AG20443 (cell line): ENCODE measurements at places on chromosomes 12 and 14.

DNA sequence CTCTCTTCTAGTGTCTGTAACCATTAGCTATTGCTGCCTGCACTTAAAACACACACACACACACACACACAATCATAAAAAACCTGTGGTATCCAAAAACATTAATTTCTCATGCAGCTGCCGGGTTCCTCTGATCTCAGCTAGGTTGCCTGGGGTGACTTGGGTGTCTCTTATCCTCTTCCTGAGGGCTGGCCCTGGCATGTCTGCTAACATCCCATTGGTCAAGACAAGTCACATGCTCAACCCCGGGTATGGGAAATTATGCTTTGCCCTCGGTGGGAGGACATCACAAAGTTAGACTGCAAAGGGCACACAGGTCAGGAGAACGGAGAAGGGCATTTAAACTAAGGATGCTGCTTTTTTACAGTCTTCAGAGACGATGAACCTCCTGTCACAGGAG is 55.7 kb downstream of the TRPV4 start:
- DNase-seq: peak; percentile 70

GRCh38 chr12:22610131-22610530 is 14.8 kb upstream of the ETNK1 start:
- no peak for DNase-seq

DNA sequence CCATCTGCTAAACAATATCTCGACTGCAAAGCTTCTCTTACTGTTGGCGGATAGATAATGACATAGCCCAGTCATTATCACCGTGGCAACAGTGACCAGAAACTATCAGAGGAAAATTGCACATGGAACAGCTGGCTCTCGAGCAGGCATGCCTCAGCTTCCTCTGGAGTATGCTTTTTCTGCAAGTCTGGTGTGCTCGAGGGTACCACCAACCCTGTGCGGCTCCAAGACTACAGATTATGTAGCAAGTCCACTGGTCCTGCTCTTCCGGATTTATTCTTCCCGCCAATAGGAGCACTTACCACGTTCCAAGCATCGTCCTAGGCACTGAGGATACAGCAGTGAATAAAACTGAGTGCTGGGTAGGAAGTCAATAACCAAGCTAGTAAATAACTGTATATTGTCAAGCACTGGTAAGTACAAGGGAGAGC is 1.4 kb upstream of the GLRX5 start:
- no peak for DNase-seq

DNA sequence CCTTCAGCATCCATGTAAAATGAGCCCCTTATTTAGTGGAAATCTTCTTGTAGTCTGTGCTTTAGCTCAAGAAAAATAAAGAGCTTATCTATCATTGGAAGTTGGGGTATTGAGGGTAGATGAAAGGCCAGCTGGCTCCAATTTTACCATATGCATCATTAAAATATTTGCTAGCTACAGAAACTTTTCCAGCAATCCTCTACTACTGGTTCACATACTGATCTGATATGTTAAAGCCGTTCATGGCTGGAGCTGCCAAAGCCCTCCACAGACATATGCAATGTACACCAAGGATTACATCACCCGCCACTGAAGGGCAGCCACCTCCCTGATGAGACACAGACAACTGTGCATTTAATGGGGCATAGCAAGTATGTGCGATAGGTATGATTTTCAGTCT is 1205.3 kb downstream of the GALC start:
- DNase-seq: no peak

DNA sequence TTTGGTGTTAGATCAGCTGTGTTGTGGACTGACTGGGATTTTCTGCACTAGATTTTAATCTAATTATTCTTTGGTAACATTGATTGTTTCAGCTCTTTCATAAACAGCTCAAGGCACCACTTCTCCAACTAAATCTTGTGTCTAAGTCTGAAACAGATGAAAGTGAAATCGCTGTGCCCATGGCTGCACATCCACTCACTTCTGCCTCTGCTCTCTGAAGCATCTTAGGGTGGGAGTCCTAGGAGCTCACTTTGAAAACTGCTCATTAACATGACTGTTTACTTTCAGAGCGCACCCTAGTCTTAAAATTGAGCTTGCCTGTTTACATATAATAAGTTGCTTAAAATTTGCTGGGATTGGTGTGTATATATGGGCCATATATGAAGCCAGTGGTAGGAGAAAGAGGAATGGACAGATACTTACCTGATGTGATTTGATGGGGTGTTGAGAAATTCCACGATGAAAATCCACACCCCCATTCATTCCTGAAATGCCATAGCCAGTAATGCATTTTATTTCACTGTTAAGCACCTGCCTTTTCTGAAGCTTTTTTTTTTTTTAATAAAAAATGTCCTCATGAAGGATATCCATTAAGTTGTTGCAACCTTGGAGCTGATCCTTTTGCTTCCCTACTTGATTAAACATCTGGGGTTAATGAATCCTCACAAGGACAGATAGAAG is 52.8 kb downstream of the PPFIBP1 start:
- no peak for DNase-seq

DNA sequence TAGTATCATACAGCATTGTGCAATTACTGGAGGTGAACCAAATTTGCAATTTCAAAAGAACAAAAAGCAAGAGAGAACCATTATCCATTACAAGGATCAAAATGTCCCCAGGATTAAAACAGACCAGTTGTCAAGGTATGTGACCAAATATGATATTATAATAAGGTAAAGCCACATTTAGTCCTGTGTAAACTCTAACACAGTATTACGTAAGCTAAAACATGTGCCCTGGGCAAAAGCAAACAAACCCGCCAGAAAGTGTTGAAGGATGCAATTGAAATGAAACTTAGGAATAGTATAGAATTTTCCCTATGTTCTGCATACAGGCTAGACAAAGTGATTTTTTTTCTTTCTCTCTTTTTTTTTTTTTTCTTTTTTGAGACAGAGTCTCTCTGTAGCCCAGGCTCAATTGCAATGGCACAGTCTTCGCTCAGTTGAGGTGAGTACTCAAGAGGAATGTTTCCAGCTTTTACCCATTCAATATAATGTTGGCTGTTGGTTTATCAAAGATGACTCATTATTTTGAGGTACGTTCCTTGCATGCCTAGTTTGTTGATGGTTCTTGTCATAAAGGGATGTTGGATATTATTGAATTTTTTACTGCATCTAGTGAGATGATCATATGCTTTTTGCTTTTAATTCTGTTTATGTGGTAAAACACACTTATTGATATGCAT is 137.1 kb upstream of the FOXG1 start:
- DNase-seq: no peak

GRCh38 chr14:67938071-67938470 is 118.5 kb downstream of the RAD51B start:
- no peak for DNase-seq

DNA sequence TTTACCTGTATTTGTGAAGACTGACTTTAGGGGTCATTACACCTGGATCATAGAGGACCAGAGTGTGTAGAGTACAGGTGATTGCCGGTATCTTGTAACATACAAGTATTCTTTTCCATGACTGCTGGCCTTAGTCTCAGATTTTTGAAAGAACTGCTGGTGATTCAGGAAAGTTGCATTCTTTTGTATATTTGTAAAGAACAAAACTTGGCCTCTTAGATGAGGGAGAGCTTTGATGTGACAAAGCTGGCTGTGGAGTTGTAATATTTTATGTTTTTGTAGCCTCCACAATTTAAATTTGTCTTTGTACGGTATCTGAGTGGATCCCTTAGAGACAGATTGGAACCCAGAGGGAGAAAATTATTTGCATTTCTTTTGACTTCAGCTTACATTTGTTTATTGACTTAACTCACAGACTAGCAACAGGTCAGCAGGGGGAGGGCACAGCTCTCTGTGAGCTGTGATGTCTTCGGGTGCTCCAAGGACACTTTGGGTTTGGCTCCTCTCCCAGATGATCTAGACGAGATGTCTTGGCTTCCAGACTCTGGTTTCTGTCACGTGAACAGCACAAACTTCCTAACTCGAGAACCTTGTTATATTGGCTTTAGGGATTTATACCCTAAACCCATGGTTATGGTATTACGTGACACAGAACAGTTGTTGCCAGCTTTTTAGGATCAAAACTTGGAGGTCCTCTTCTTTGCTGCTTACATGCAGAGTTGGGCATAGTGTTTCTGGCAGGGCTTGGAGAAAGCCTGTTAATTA is 65.9 kb downstream of the DAAM1 start:
- peak; percentile 78 for DNase-seq

GRCh38 chr12:109721276-109721675 is 7.7 kb downstream of the FAM222A start:
- no peak for DNase-seq

- DNase-seq: no peak
Observed at GRCh38 chr12:108234158-108234557, 105.0 kb downstream of the CMKLR1 start.

DNA sequence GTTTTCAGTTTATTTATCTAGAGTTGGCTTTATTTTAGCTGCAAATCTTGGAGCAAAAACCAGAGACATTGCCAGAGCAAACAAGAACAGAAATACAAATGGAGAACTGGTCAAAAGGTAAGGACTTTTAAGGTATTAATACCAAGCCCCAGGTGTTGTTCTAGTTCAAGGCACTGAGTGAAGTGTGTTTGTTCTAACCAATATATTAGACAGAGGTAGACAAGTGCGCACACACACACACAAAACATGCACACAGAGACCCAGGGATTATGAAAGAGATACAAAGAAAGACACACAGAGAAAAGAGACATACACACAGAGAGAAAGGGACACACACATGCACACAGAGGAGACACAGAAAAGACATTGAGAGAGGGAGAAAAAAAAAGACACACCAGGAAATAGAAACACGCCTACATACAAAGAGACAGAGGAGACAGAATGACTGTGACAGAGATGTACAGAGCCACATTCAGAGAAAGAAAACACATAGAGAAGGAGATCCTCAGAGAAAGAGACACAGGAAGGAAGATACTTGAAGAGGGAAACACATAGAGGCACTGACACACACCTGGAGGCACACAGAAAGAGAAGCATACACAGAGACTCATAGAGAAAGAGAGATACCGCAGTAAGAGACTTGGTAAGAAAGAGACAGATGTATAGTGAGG is 50.2 kb downstream of the MIPOL1 start:
- DNase-seq: no peak

DNA sequence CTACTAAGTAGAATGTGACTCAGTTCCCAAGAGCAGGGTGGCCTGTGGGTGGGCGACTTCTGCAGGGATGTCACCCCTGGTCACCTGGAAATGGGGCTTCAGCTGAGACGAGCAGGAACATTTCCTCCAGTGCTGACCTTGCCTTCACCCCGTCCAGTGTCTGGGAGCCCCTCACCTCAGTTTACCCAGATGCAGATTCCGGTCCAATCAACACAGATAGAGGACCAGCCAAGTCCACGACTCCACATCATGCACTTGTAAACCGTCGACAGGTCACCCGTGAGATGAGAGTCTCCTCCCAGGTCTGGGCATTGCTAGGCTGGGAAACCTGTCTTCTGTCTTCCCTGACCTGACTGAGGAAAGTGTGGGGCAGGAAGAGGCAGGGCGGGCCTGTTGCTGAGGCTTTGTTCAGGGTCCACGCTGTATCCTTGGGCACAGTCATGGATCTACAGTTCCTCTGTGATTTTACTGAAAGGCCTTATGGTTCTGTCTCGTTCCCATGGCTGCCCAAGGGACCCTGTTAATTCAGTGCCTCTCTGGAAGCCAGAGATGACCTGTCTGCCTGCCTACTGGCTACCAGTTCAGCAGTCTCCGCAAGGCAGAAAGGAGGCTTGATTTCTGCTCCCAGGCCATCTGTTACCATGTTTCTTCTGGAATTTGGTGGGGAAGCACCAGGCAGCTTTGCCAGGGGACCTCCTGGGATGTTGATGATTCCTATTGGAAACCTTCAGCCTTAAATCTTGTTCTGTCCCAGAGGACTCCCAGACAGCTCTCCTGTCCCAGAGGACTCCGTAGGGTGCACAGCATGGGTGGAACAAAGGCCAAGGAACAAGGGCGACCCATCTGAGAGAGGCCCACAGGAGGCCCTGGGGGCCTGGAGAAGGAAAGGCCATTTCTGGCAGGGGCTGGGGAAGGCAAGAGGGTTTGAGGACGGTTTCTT is 288.5 kb upstream of the RTL1 start:
- DNase-seq: no peak

- no peak for DNase-seq
Observed at GRCh38 chr12:92237762-92238523, 92.3 kb upstream of the BTG1 start.

GRCh38 chr12:23707270-23707669 is 242.2 kb downstream of the SOX5 start:
- no peak for DNase-seq

DNA sequence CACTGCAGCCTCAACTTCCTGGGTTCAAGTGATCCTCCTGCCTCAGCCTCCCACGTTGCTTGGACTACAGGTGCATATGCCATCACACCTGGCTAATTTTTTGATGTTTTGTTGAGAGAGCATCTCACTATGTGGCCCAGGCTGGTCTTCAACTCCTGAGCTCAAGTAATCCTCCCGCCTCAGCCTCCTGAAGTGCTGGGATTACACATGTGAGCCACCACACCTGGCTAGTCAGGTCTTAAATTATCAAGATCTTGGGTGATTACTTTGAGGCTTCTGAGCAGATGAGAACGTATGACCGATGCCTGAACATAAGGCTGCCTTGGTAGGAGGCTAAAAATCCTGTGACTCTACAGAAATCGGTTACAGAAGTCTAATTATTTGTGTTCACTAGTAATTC is 53.0 kb upstream of the FRS2 start:
- no peak for DNase-seq

DNA sequence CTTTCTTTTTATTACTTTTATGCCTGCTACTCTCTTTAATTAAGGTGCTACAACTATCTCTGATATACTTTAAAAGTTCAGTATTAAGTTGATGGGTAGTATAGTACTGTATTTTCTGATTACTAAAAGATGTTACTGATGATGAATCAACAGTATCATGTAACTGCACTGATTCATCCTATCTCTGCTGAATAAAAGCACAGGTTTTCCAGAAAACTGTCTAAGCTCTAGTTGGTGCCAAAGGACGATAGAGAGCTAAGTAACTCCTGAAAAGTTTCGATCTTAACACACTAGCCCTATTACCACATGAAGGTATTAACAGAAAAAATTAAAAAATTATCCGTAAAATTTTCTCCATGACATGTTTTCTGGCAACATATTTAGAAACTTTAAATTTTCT is 2.1 kb downstream of the SCAF11 start:
- DNase-seq: no peak

GRCh38 chr14:95541932-95542930 is 7.4 kb downstream of the GLRX5 start:
- DNase-seq: no peak
